ENCODE measurements at places on chromosomes 2 and 18. TPM values are rescaled to one million over a fixed set of nuclear protein-coding genes. Genes with fewer than 3 reads are reported as not detected.

DNA sequence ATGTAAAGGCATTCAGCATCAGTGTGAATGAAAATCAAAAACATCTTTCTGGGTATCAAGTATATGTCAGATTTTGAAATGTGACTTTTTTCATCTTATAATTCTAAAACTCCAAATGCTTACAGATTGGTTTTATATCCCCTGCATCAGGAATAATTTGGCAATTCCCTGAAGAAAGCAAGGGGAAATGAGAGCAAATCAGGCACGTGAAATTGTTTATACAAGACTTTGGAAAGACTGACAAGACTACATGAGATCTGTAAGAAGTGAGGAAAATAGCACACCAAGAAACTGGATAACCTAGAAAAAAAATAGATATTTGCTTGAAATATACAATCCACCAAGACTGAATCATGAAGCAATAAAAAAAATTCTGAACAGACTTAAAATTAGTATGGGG lies 13.8 kb downstream of the COL6A3 start:
- DNase-seq, result no peak
- H3K4me3 ChIP-seq, result no peak overlapping the region
- no peak overlapping the region for H3K27ac ChIP-seq
- H3K27me3 ChIP-seq, result no peaks in the 10 kb centered on the region
- no peaks in the 10 kb centered on the region for H3K36me3 ChIP-seq

- no peak overlapping the region for H3K4me3 ChIP-seq
- DNase-seq, result no peak
- no peaks in the 10 kb centered on the region for H3K36me3 ChIP-seq
- H3K27me3 ChIP-seq, result peaks cover 12% of the 10 kb centered on the region
- H3K27ac ChIP-seq, result no peak overlapping the region
- no peaks in the 10 kb centered on the region for H3K4me1 ChIP-seq
Measured at GRCh38 chr18:77461062-77461688, 211.5 kb downstream of the GALR1 start.

DNA sequence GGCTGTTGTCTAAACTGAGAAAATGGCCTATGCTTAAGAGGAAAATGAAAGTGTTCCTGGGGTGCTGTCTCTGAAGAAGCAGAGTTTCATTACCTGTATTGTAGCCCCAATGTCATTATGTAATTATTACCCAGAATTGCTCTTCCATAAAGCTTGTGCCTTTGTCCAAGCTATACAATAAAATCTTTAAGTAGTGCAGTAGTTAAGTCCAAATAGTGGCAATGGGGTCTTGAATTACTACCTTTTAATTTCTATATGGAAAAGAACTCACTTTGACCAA lies 13.8 kb upstream of the ALLC start:
- no peaks in the 10 kb centered on the region for H3K36me3 ChIP-seq
- peaks cover 2% of the 10 kb centered on the region for H3K4me1 ChIP-seq
- DNase-seq, result no peak
- no peak overlapping the region for H3K4me3 ChIP-seq
- peak overlapping the region; percentile 3 for H3K27ac ChIP-seq

DNA sequence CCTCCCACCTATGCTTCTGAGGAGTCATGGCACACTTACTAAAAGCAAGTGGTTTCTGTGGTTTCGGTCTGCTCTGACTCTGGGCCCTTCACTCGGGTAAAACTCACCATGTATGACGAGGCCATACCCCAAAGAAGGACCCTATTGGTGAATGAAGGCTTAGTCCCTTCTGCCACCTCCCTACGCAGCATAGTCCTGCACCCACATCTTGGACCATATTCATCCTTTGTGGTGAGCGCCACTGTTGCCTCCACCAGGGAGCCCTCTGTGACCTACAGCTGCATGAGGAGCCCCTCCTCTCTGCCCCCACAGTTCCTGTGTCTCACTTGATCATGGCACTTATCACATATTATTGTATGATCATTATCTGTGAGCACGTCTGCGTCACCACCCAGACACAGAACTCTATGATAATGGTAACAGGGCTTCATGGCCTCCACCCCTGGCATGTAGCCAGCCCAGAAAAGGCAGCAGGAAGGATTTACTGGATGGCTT lies 113.3 kb downstream of the TFCP2L1 start:
- H3K27me3 ChIP-seq, result peaks cover 4% of the 10 kb centered on the region
- no peak overlapping the region for H3K27ac ChIP-seq
- H3K4me3 ChIP-seq, result no peak overlapping the region
- no peaks in the 10 kb centered on the region for H3K36me3 ChIP-seq
- no peaks in the 10 kb centered on the region for H3K4me1 ChIP-seq

- no peak overlapping the region for H3K27ac ChIP-seq
- H3K4me3 ChIP-seq, result no peak overlapping the region
- no peak for DNase-seq
- no peaks in the 10 kb centered on the region for H3K36me3 ChIP-seq
Measured at GRCh38 chr2:25368660-25369059, 26.9 kb upstream of the DNMT3A start.

- H3K4me1 ChIP-seq, result peaks cover 39% of the 10 kb centered on the region
- H3K4me3 ChIP-seq, result no peak overlapping the region
- DNase-seq, result peak; percentile 72
- H3K27me3 ChIP-seq, result no peaks in the 10 kb centered on the region
Measured at GRCh38 chr2:207474863-207475485, 54.8 kb upstream of the CREB1 start.

- peak overlapping the region; percentile 9 for H3K27ac ChIP-seq
- H3K4me3 ChIP-seq, result no peak overlapping the region
- DNase-seq, result no peak
Measured at GRCh38 chr2:28979576-28980366, 1.3 kb upstream of the TOGARAM2 start.

GRCh38 chr2:60852282-60852860 lies 29.0 kb upstream of the REL start:
- no peak for DNase-seq
- H3K27me3 ChIP-seq, result peaks cover 3% of the 10 kb centered on the region
- H3K27ac ChIP-seq, result no peak overlapping the region
- H3K4me1 ChIP-seq, result no peaks in the 10 kb centered on the region
- H3K36me3 ChIP-seq, result no peaks in the 10 kb centered on the region
- H3K4me3 ChIP-seq, result no peak overlapping the region

DNA sequence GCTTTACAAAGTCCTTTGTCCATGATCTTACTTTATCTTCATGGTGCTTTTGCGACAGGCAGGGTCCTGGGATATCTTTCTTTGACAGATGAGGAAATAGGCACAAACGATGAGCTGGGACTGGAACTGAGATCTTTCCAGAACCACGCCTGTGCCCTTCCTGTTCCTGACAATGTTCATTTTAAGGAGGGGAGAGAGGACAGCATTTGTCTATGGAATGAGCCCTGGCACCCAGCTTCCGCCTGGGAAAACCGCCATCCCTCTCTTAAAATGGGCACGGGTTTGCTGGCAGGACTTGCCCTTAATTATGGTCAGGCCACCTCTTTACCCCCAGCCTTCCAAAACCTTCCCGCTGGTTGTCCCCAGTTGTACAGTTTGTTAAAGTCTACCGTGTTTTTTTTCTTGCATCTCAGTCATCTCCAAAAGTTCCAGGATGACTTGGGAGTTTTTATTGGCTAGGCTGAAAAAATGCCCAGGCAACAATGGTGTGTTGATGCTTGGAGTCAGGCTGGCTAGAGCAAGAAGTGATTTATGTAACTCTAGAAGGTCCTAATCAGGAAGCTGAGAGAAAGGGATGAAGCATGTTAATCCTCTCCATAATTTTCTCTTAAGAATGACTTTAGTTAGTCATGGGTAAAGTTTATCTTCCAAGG lies 264.9 kb upstream of the EPAS1 start:
- no peak overlapping the region for H3K4me3 ChIP-seq
- no peaks in the 10 kb centered on the region for H3K27me3 ChIP-seq
- no peak overlapping the region for H3K27ac ChIP-seq
- no peak for DNase-seq
- H3K4me1 ChIP-seq, result peaks cover 12% of the 10 kb centered on the region
- H3K36me3 ChIP-seq, result peaks cover 7% of the 10 kb centered on the region

- no peak overlapping the region for H3K27ac ChIP-seq
- H3K4me3 ChIP-seq, result no peak overlapping the region
- no peak for DNase-seq
Measured at GRCh38 chr18:52903857-52904256, 563.9 kb downstream of the DCC start.

- H3K27me3 ChIP-seq, result no peaks in the 10 kb centered on the region
- H3K4me3 ChIP-seq, result no peak overlapping the region
- no peaks in the 10 kb centered on the region for H3K36me3 ChIP-seq
- no peaks in the 10 kb centered on the region for H3K4me1 ChIP-seq
- no peak overlapping the region for H3K27ac ChIP-seq
- no peak for DNase-seq
Measured at GRCh38 chr2:124646166-124646815, 621.2 kb downstream of the CNTNAP5 start.

- H3K4me1 ChIP-seq, result peaks cover 3% of the 10 kb centered on the region
- H3K27me3 ChIP-seq, result peaks cover 25% of the 10 kb centered on the region
- H3K4me3 ChIP-seq, result no peak overlapping the region
- no peak for DNase-seq
Measured at GRCh38 chr2:27271631-27272340, 3.4 kb upstream of the DNAJC5G start.

GRCh38 chr18:67265464-67266245 lies 250.9 kb downstream of the DSEL start:
- no peak overlapping the region for H3K27ac ChIP-seq
- peaks cover 45% of the 10 kb centered on the region for H3K4me1 ChIP-seq
- peak; percentile 15 for DNase-seq
- H3K27me3 ChIP-seq, result peaks cover 13% of the 10 kb centered on the region
- H3K36me3 ChIP-seq, result no peaks in the 10 kb centered on the region

DNA sequence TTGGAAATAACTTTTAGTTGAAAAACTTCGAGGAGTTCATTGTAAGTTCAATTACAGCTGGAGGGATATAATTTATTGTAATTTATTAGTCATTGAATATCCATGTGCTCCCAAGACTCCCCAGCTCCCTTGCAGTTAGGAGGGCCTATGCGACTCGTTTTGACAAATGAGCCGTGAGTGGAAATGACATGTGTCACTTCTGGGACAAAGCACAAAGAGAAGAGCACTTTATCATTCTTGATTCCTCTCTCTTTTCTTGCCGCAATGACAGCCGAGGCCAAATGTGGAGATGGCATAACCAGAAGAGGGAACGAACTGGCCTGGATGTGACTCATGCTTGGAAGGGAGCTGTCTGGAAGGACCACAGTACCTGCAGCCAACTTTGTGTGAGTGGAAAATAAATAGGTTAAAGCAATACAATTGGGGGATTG lies 44.2 kb upstream of the ITSN2 start:
- H3K27me3 ChIP-seq, result peaks cover 12% of the 10 kb centered on the region
- H3K4me3 ChIP-seq, result no peak overlapping the region
- no peak overlapping the region for H3K27ac ChIP-seq
- peaks cover 12% of the 10 kb centered on the region for H3K4me1 ChIP-seq
- no peaks in the 10 kb centered on the region for H3K36me3 ChIP-seq
- DNase-seq, result no peak

GRCh38 chr18:10010611-10011015 lies 96.8 kb downstream of the VAPA start:
- H3K27me3 ChIP-seq, result peaks cover 2% of the 10 kb centered on the region
- H3K27ac ChIP-seq, result no peak overlapping the region
- H3K4me1 ChIP-seq, result no peaks in the 10 kb centered on the region
- no peak overlapping the region for H3K4me3 ChIP-seq

DNA sequence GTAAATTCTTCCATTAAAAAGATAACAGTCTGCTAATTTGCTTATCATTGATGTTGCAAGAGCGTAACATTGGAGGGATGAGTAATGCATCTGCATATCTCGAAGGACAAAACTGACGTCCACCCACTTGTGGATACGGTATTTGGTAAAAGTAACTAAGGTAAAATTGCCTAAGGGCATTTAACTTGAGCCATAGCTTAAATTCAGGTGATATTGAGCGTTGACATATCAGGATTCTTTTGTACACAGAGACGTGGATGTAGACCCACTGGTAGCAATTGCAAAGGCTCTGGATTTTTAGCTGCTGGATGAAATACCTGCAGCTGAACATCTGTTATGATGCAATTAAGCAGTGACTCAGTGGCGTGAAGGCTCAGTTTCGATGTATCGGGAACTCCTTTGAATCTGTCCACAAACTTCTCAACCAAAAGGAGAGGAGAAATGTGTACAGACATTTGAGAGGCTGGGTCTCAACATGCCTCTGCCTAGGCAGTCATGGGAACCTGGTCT lies 119.3 kb downstream of the SPTBN1 start:
- peaks cover 98% of the 10 kb centered on the region for H3K4me1 ChIP-seq
- peak overlapping the region; percentile 94 for H3K27ac ChIP-seq
- no peak for DNase-seq
- peaks cover 64% of the 10 kb centered on the region for H3K36me3 ChIP-seq
- no peaks in the 10 kb centered on the region for H3K27me3 ChIP-seq

The PPP4R1 gene
- total RNA-seq, result 48.4 TPM

The SLC66A2 gene
- total RNA-seq, result 34.6 TPM

The ASXL3 gene
- total RNA-seq, result not detected

The OTOF gene
- total RNA-seq, result 11.7 TPM

The LOXHD1 gene
- 0.35 TPM for total RNA-seq

The TSHZ1 gene
- total RNA-seq, result 22.0 TPM

The SMAD2 gene
- 158 TPM for total RNA-seq

The AQP4 gene
- not detected for total RNA-seq

The DUSP19 gene
- 1.6 TPM for total RNA-seq

The PLB1 gene
- 0.74 TPM for total RNA-seq
